Sigmoid colon (tissue), 7 donors: ENCODE measurements at places on chromosomes 4 and X. TPM values are rescaled to one million over a fixed set of nuclear protein-coding genes. Genes with fewer than 3 reads are reported as not detected.

DNA sequence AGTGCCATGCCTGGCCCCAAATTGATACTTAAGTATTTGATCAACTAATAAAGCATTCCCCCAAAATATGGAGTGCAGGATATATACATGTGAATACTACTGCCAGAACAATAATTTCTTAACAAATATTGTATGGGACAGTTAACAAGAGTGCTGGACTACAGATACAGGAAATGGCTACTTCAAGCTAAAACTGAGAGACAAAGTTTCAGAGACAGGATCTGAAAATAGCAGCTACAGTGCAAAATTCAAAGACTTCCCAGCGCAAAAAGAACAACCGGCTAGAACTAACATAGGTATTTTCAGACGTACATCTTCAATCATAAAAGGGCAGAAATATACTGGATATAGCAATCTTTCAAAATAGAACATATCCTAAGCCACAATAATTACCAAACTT lies 6.3 kb downstream of the ATRX start:
- no peak for DNase-seq

DNA sequence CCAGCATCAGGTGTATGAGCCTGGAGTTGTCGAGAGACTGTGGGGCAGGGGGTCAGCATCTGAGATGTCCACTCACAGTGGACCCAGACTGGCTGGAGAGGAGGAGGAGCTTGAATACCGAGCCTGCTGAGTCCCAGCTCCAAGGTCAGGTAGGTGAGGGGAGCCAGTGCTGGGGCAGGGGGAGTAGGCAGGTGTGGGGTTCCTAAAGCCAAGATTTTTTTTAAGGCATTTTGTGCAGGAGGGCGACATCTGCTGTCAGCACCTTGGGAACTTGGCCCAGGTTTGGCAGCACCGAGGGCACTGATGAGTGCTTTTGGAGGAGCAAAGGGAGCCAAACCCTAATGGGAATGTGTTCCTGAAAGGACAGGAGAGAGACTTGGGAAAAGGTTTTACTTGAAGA lies 64.2 kb upstream of the MSANTD1 start:
- no peak for DNase-seq

The GPRASP3 gene
- total RNA-seq, result 4.5 TPM

The LIMCH1 gene
- 26.0 TPM for total RNA-seq

DNA sequence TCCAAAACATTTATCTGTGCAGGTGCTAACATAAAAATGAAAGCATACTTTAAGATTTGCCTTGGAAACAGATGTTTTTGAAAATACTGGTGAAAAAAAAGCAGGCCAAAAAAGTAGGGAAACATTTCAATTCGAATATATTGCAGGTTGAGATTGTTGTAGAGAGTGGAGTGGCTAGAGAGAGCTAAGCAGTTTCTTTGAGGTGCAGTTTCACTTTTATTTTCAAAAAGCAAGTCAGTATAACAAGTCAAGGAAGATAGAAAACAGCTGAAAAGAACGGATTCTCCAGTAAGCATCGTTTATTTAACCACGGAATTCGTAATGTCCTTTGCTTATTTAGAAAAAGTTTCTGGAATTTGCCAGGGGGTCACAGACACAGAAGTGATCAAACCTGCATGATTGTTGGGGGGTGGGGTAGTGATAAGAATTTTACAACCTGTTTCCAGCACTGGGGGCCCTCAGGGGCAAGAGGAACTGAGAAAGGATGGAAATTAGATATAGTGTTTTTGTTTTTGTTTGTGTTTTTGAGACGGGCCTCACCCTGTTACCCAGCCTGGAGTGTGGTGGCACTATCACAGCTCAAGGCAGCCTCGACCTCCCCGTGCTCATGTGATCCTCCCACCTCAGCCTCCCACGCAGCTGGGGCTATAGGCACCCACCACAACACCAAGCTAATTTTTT lies 175.0 kb downstream of the TENM3 start:
- DNase-seq, result no peak

- no peak for DNase-seq
Observed at GRCh38 chr4:119598521-119598920, 30.1 kb downstream of the PDE5A start.

The ASB12 gene
- not detected for total RNA-seq

DNA sequence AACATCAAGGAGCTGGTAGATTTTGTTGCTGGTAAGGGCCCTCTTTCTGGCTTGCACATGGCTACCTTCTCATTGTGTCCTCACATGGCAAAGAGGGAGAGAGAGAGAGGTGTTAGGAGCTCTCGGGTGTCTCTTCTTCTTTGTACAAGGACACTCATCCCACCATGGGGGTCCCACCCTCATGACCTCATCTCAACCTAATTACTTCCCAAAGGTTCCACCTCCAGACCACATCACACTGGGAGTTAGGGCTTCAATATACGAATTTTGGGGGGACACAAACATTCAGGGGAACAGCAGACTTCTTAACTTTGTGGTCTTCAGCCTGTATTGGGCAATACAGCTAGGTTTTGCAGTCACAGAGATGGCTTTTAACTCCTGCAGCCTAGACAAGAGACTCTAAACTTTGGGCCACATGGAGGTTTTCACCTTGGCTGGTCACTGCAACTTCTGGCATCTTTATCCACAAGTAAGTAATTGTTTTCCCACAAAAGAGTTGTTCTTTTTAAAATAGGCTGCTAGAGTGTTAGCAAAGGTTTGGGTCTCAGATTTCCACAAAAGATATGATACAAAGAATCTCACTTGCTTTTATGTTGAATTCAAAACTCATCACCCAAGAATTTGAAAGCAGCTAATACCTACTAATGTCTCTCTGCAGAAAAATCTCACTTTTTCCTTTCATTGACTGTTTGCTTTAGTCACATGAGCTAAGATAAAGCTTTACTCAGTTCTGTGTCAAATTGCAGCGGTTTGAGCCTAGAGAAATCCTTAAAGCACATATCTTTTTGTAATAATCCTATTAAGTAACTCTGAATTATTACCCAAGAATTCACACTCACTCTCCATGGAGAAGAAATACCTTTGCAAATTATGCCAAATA lies 39.6 kb upstream of the BBS12 start:
- no peak for DNase-seq

The HS6ST2 gene
- 0.82 TPM for total RNA-seq

DNA sequence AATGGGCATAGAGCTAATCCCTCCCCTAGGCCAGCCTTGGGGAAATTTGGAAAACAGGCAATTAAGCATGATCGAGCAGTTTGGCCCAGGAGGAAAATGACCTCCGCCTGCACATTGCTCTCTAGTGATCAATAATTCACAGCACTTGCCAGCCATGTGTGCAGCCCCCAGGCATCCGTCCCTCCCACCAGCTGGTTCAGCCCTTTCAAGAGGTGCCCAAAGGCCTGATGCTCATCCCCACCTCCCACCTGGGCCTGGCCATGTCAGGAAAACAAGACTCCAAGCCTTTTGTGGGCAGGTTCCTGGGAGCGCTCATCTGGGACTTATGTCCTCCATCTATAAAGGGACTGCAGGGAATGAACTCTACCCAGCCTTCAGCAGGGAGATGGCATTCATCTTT lies 17.5 kb upstream of the PPP2R2C start:
- DNase-seq, result no peak

- DNase-seq, result no peak
Observed at GRCh38 chr4:126776361-126776760, 856.4 kb upstream of the INTU start.

DNA sequence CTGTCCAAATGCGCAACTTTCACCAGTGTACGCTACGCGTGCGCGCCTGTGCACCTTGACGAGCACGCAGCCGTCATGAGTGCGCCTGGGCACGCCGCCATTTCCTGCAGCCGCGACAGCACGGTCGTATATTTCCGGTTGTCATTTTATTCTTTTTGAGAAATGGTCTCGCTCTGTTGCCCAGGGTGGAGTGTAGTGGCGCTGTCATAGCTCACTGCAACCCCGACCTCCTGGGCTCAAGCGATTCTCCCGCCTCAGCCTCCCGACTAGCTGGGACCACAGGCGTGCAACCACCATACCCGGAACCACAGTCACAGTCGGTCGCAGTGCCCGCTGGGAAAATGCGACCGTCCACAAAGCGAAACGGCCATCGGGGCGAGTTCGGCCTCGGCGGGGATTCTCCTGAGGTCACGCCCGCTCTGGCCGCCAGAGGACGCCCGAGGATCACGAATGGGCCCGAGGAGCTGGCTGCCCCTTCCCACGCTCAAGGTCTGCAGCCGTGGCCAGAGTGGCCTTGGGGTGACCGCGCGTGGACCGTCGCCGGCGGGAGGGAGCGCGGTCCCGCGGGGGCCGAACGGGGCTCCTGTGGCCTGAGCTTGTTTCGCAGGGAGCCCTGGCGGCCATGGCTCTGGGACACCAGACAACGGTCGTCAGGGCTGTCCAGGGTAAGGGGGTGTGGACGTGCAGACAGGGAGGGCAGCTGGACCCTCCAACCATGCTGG lies 23.7 kb upstream of the PNMA3 start:
- peak; percentile 84 for DNase-seq

DNA sequence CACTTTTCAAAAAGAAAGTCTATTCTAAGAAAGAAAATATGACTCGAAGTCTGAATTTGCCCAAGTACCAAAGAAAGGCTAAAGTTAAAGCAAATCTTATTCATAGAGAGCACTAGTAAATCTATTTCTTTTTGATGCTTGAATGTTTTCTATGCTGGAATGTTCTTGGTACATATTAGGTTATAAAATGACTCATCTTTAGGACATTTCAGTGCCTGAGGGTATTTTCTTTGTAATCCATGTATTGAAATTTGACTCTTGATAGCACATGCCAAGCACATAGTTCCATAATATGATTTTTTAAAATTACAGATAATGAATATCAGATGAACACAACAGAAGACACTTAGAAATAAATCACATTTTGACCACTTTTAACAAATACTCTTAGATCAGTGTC lies 232.8 kb downstream of the TRIML1 start:
- DNase-seq, result no peak

GRCh38 chr4:102638621-102639020 lies 122.1 kb downstream of the MANBA start:
- DNase-seq, result no peak

DNA sequence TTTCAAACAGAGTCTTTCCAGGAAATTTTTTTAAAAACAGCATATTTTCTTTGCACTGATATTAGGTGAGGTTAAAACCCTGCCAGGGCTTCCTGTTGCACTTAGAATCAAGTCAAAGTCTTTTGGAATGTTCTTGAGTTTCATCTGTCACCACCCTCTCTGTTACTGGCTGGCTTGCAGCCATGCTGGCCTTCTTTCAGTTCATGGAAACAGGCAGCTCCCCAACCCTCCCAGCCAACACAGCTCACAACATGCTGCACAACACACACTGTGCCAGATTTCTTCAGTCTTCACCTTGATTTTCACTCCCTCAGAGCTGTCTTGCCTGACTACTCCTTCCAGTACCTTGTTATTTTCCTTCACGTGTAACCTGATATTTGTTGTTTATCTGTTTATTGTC lies 129.5 kb downstream of the KCNIP4 start:
- no peak for DNase-seq

GRCh38 chrX:56796641-56797395 lies 67.8 kb downstream of the NBDY start:
- peak; percentile 4 for DNase-seq

DNA sequence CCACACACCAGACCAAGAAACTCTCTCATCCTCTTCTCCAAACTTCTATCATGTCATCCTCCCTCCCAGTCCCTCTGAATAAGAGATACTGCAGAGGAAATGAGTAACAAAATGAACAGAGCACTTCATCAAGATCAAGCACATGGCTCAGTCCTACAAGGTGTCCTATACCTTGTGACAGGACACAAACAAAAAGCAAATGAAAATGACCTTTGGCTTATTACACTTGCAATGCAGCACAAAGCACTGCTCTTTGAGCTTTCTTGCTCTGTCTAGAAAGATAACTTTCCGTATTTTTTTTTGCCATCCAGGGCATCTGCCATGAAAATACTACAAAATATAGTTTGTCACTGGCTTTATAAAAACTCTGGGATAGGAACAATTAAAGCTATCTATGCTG lies 402.7 kb downstream of the HNRNPD start:
- no peak for DNase-seq

- no peak for DNase-seq
Observed at GRCh38 chr4:76562161-76562560, 127.1 kb downstream of the SHROOM3 start.

The ZCCHC13 gene
- not detected for total RNA-seq

DNA sequence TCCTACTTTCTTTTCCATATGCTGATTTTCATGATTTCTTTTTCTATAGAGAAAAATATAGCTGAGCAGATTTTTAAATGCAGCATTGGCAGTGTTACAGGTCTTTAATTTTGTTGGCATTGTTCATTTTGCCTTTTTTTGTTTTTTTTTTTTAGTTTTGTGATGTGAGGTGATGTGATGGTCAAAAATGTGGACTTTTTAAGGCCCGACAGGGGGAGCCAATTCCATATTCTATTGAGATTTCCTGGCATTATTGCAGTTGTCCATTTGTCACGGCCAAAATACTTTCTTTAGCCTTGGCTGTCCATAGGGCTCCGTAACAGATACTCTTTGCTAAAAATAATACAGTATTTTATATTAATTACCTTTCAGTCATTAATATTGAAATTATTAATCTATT lies 47.8 kb downstream of the SLIT2 start:
- no peak for DNase-seq

DNA sequence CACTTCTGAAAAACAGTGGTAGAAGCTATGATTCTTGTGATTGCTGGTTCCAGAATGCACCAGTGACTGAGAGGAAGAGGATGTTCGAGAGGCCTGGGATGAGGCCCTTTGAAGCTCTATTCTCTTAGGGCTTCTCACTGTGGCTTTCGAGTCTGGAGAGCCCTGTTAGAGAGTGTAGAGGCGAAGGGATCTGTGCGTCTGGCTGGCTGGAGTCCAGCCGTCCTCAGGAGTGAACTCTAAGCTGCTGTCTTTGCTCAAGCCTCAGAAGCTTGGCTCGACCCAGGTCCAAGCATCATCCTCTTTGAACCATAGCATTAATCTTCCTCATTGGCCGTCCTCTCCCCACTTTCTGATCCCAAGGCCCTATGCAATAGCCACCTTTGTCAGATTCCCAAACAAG lies 51.6 kb downstream of the ELF4 start:
- DNase-seq, result peak; percentile 75

DNA sequence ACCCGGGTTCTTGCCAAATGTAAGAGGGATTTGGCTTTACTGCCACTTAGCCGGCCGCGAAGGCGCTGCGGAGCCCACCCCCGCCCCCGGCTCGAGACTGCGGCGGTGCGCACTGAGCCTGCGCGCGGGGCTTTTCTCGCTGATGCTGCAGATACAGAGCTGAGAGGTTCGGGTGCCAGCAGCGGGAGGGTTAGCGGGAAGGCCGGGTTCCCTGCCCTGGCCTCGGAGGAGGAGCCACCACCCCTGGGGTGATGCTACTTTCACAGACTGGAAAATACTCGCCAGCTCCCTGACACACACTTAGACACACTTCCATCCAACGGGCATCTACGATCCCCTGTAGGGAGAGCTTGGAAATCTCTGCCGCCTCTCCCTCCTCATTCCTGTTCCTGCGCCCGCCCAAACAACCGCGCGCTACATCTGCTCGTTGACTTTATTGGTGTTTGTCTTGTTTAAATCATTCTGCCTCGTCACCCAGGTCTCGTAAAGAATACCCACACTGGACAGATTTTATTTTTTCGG lies 2.1 kb upstream of the PCDH7 start:
- peak; percentile 83 for DNase-seq
